ENCODE measurements at places on chromosomes 6 and 20. TPM values are rescaled to one million over a fixed set of nuclear protein-coding genes. Genes with fewer than 3 reads are reported as not detected.

DNA sequence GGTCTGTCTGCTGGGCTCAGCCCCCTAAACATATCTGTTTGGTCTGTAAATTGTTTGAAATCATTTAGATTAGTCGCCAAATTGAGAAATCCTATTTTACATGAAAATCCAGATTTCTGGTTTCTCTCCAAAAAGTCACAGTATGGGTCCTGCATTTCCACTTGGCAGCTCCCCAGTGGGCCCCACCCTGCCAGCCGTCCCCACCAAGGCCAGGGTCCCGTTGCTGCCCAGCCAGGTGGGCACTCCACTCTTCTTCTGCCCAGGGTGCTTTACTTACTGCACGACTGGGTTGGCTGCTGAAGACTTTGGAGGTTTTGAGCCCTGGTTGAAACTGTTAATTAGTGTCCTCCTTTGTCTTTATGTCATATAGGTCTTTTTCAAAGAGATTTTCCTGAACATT is 50.4 kb downstream of the ARFGEF2 start:
- no peak for DNase-seq

DNA sequence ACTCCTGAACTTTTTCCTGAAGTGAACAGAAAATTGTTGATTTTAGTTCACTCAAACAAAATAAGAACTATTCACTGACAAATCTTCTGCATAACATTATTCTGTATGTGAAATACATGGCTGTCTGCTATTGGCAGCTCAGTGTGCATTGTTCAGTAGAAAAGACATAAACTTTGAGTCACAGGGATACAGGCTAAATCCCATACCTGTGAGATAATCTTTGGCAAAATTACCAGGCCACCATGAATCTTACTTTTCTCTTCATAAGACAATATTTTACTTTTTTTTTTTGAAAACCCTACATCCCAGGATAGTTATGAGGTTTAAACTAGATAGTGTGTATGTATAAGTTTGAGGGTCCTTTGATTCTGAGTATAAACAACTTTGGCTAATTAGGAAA is 224.8 kb downstream of the GRM1 start:
- no peak for DNase-seq

GRCh38 chr6:124356276-124356810 is 552.7 kb downstream of the NKAIN2 start:
- no peak for DNase-seq

GRCh38 chr20:48886811-48887210 is 34.7 kb upstream of the ARFGEF2 start:
- no peak for DNase-seq

DNA sequence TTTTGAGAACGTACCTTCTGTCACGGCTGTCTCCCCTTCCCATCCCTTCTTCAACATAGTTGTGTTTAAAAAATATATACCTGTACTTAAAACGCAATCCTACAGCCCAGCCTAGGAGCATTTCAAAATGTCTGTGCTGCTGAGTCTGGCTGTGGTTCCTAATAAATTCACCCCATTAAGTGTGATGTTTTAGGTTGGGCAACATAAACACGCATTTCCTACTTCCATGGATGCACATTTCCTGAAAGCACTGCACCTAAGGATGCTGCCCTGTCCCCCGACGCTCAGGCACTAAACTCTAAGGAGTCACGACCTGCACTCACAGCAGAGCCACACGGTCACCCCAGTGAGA is 1.2 kb downstream of the REV3L start:
- no peak for DNase-seq

- no peak for DNase-seq
These were observed 121.4 kb upstream of the CEP162 start for GRCh38 chr6:84348801-84349200.

- no peak for DNase-seq
These were observed 4.4 kb upstream of the RBM24 start for GRCh38 chr6:17276766-17277165.

- DNase-seq, result no peak
These were observed 38.6 kb downstream of the TAF4 start for GRCh38 chr20:62027116-62027515.

DNA sequence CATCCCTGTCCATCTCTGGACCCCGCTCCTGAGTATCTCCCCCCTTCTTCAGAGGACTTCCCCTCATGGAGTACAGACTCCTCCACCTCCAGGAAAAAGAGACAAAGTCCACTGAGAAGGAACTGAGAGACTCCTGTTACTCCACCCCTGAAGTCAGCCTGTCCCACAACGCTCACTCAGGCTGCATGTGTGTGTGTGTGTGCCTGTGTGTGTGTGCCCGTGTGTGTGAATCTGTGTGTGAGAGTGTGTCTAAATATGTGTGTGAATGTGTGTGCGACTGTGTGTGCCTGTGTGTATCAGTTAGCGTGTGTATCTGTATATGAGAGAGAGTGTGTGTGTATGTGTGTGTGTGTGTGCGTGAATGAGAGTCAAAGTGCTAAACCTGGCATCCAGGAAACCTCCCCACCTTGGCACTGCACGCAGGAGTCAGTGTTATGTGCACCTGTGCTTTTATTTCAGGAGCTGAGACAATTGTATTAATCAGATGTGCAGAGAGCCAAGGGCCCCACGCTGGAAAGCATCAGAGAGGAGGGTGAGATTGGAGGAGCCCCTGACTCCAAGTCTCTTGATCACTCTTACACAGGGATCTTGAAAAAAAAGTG is 39.0 kb downstream of the HLA-A start:
- no peak for DNase-seq

Gene TENT5A
- 7.3 TPM for total RNA-seq

Gene MYCT1
- 4.6 TPM for total RNA-seq

Data from body of pancreas (tissue), 4 donors.